Stimulated activated CD4-positive, alpha-beta T cell treated with anti-CD3 and anti-CD28 coated beads, Interleukin-2, amount 100 ng/mL, for 24 hours (primary cell): ENCODE measurements at places on chromosomes 5 and 9.

DNA sequence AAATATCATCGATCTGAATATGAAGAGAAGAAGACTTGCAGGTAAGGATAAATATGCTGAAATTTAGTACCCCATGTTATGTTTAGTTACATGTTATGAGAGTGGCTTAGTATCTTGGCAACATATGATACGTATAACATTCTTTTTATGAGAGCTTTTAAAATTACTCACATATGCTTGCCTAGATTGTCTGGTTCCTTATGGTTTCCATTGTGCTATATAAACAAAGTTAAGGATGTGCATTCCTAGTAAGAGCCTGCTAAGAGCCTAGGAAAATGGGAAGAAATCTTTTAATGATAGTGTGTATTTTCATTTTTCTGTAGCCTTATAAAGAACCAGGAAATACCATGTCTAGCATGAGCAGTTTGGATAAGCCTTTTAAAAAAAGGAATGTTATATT is 112.0 kb upstream of the KCNN2 start:
- no peak for DNase-seq

GRCh38 chr9:126667190-126668055 is 53.7 kb downstream of the LMX1B start:
- DNase-seq = no peak

GRCh38 chr5:172142709-172143215 is 45.3 kb downstream of the STK10 start:
- no peak for DNase-seq

GRCh38 chr5:524973-525761 is 918 bp upstream of the SLC9A3 start:
- no peak for DNase-seq

- DNase-seq = no peak
Observed at GRCh38 chr5:93924628-93925027, 183.2 kb upstream of the POU5F2 start.

DNA sequence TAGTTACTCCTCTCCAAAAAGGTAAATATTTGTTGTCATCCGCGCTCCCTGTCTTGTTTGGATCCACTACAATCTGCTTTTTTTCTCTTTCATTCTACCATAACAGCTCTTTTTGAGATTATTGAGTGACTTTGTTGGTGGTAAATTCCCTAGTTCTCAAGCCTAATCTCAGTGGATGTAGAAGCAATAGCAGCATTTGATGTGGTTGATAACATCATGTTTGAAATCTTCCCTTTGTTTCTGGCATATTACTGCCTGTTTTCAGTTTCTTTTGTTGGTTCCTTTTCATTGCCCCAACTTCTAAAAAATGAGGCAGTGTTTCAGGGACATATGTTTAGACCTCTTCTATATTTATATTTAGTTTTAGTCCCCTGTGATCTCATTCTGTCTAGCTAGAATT is 8.9 kb downstream of the CDC42SE2 start:
- no peak for DNase-seq

- DNase-seq = no peak
Observed at GRCh38 chr9:109925799-109926198, 145.8 kb downstream of the PALM2AKAP2 start.

- DNase-seq = no peak
Observed at GRCh38 chr5:17679597-17680203, 45.4 kb downstream of the TAF11L14 start.

DNA sequence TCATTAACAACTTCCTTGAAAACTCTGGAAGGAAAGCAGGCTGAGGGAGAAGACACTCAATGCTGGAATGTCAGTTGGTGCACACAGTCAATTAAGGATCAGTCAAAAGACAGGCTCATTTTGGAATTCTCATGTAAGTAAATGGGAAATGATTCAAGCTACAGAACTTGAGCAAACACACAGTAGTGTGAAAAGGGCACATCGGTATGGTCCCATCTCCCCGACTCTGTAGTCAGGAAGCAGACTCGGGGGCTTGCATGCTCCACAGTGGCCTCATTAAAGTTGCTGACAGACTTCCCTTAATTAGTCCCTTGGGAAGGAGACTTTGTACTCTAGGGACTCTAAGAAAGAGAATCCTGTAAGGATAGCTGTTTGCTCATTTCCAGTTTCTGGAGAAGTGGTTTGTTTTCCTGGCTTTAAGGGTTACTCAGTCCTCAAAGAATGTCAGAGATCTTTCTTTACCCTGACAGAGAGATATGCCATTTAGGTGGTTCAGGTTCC is 339.2 kb downstream of the ADAMTS6 start:
- no peak for DNase-seq

- DNase-seq = no peak
Observed at GRCh38 chr5:119655061-119655460, 25.7 kb downstream of the FAM170A start.

GRCh38 chr9:125272697-125273096 is 11.1 kb downstream of the GAPVD1 start:
- no peak for DNase-seq

DNA sequence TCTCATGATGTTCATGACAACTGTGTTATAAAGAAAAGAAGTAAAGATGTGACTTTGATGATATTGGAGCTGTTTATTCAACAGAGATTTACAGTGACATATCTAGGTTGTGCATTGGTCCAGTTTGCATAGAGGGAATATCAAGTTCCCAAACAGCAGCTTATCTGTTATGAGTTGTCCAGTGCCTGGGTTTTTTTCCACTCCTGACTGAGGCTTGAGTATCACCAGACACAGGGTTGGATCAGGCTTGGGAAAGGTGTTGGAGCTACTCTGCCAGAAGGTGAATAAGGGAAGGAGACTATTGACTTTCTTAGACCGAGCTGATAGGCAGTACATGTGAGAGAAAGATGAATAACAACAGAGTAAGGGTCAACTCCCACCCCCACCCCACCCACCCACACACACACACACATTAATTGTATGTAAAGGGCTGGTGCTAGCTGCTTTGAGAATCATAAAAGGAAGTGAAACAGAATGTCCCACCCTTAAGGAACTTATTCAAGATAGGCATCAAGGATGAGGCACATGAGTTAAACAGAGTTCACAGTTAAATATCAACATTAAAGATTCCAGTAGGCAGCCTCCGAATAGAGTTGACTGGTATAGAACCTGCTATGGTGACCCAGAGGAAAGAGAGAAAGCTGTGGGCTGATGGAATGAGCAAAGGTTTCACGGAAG is 33.0 kb upstream of the RASGRF2 start:
- DNase-seq = no peak

GRCh38 chr9:20351715-20352114 is 270.6 kb downstream of the MLLT3 start:
- DNase-seq = no peak

DNA sequence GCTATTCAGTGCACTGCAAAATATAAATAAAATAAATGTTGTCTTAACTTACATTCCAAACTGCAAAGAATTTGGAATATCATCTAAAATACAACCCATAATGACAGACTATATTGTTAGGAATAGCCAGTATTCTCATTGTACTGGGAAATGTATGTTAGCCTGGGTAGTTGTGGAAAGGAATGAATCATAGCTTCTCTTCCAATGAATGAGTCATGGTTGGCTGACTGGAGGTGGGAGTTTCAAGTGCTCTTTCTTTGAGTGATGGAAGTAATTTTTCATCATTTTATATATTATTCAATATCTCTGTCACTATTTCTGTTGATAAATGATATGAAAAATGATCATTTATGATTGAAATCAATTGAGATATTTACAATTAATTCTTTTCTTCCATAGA is 158.6 kb upstream of the ARRDC3 start:
- DNase-seq = no peak

DNA sequence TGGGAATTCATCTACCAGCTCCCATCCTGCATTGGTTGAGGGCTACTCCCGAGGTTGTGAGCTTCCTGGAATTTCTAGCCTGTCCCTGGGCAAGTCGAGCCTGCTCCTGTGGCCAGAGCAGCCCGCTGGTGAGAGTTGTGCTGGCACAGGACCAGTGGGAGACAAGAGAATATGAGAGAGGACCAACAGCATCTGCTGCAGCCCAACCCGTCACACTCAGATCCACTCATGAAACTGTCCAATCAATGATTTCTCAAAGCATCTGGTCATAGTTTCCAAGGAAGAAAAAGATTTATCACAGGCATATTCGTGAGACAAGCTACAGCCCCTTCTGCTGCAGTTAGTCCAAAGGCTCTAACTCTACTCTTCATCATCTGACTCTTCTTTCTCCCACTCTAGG is 64.4 kb upstream of the RAI14 start:
- no peak for DNase-seq

DNA sequence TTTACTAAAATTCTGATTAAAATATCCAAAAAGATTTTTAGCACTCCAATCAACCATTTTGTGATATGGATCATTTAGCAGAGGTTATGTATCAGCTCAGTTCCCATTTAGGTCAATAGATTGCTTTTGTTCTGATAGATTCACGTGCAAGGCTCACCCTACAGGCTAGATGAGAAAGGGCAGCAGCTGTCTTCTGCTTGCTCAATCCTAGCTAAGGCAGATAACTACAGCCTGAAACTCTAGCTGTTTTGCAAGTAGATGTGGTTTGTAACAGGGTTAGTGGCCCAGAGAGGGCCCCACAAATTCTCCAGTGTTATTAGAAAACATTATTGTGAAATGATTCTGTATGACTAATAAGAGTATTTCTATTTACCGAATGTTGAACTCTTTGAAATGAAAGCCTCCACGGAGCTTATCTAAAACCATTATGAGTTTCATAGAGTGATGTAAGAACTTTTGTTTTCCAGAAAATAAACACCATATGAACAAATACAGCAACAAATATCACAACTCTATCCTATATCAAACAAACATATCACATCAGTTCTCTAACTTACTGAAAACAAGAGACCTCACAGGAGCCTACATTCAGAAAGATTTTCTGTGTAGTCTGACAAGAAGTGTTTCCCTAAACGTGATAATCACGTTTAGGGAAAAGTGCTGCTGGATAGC is 841.9 kb upstream of the ACO1 start:
- DNase-seq = no peak

DNA sequence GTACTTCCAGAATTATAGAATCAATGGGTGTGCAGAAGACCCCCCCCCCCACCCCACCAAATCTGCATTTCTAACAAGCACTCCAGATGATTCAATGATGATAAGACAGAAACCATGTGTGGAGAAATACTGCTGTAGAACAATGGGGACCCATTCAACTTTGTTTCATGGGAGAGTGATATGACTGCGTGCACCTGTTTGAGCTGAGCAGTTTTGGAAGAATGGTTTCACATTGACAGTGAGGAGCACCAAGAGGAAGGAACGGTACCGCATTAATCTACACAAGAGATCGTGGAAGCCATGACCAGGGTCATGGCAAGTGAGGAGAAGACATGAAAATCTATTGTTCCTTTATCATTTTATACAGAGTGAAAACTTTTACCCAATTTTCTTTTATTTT is 202.7 kb downstream of the CD180 start:
- DNase-seq = no peak

DNA sequence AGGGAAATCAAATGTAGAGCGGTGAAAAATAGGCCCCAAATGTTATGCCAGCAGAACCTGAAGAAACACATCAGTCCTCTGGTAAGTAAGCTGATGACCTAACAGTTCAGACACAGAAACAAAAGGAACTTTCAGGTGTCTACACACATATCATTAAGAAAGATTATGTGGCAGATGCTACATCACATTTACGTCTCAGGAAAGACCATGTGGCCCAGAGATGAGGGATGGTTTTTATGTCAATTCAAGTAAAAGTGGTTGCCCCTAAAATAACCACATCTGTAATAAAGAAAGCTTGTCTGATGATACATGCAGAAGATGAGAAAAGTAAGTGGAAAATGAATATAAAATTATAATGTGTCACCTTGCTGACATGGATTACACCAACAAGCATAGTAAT is 31.4 kb downstream of the GNAQ start:
- no peak for DNase-seq

DNA sequence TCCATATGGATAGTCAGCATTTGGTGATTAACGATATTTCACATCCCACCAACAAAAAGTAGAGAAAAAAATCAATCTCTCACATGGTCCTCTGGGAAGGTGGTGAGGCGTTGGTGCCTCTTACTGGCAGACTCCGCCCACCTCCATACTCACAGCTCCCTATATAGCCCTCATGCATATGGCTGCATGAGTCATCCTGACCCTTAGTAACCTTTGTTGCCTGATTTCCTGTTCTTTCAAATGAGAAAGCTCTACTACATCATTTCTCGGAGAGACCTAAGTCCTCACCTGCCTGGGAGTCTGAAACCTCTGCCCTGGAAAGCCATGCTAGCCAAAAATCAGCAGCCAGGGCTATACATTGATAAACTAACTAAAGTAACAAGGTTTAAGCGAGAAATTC is 33.3 kb upstream of the ABCA1 start:
- DNase-seq = peak; percentile 66

DNA sequence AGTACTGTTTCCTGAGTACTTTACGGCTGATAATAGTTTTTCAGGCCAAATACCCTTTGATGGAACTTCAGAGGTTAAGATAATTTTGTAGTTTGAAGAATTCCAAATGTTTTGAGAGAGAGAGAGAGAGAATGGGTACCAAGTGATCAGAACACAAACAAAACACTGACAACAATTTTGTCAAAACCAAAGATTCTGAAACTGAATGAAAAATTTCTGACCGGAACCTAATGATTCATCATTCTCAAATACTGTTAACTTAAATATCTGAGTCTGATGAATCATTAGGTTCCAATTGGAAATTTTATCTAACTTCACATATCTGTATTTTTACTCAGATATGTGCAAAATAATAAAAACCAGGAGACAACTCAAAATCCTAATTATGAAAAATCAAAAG is 4.0 kb downstream of the LMBRD2 start:
- no peak for DNase-seq

DNA sequence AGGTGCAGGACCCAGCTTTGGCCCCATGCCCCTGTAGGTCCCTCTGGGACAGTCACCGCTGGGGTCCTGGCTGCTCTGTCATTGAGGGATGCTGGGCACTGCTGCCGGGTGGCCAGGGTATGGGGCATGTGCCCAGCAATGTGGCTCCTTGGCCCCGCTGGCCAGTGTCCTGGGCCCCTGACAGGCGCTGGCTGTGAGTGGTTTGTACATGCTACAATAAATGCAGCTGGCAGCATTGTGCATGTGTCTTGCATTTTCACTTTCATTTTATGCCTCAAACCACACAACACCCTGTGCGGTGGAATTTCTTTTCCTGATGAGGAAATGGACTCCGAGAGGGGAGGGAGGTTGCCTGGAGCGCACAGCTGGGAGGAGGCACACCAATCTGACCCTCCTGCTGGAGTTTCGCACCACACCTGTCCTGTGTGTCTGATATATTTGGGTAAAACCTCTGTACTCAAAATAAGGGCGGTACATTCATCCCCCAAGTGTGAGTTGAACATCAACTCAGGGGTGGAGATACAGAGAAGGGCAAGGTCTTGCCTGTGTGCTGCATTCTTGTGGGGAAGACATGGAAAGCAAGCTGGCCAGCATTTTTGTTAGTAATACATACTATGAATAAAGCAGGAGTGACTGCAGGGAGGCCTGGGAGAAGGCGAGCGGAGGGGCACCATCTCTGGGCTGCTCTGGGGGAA is 11.7 kb downstream of the TSPAN17 start:
- no peak for DNase-seq

GRCh38 chr5:37071901-37072581 is 177.1 kb downstream of the CPLANE1 start:
- DNase-seq = no peak

- no peak for DNase-seq
Observed at GRCh38 chr9:125763394-125763801, 16.2 kb downstream of the PBX3 start.

GRCh38 chr5:53971551-53971950 is 338.8 kb downstream of the ARL15 start:
- DNase-seq = no peak

GRCh38 chr5:18420711-18421110 is 786.5 kb downstream of the TAF11L14 start:
- DNase-seq = no peak

GRCh38 chr5:88436290-88436689 is 167.6 kb upstream of the TMEM161B start:
- no peak for DNase-seq
